NCI-H1930 (cell line): ENCODE measurements at places on chromosomes 6 and 20.

GRCh38 chr6:8180327-8181159, 78.2 kb upstream of the EEF1E1 start:
- no peak for DNase-seq

GRCh38 chr20:11394145-11394833, 523.4 kb upstream of the BTBD3 start:
- no peak for DNase-seq

DNA sequence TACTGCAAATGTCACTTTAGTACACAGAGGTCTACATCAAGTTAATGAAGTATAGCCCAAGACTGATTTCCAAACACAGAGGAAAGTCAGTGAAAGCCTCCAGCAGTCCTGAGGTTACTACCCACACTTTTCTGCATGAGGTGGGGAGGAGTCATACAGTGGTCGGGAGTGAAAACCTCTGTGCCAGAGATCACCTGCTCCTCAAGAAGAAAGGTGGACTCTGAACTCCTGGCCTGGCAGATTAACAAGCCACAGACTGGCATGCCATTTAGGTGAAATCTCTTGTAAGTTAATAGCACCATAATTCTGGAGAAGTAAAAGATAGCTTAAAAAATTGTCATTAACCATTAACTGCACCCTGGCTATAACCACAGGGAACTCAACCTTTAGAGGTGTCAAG, 125.0 kb upstream of the LAMP5 start:
- DNase-seq = no peak

GRCh38 chr20:57265997-57266290, 497 bp downstream of the BMP7 start:
- no peak for DNase-seq

DNA sequence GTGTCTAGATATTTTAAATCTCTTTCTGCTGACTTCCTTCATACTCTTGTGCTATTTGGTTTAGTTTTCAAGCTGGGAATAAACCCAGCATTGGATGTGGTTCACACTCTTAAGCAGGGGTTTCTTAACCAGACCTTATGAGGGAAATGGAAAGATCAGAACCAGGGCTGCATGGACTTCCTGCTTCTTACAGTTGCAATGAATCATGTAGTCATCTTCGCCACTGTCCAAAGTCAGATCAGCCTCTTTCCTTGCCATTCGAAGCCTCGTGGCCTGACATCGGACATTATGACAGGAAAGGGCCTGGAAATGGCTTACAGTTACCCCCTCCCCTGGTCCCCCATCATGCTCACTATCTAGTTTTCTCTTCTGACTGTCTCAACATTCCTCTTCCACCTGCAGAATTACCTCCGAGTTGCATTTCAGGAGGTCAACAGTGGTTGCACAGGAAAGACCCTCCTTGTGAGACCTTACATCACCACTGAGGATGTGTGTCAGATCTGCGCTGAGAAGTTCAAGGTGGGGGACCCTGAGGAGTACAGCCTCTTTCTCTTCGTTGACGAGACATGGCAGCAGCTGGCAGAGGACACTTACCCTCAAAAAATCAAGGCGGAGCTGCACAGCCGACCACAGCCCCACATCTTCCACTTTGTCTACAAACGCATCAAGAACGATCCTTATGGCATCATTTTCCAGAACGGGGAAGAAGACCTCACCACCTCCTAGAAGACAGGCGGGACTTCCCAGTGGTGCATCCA, 16.8 kb upstream of the NAA20 start:
- no peak for DNase-seq

GRCh38 chr6:145110109-145110508, 625.2 kb downstream of the EPM2A start:
- DNase-seq = no peak
